ENCODE measurements at places on chromosomes 12 and 14. TPM values are rescaled to one million over a fixed set of nuclear protein-coding genes. Genes with fewer than 3 reads are reported as not detected.

DNA sequence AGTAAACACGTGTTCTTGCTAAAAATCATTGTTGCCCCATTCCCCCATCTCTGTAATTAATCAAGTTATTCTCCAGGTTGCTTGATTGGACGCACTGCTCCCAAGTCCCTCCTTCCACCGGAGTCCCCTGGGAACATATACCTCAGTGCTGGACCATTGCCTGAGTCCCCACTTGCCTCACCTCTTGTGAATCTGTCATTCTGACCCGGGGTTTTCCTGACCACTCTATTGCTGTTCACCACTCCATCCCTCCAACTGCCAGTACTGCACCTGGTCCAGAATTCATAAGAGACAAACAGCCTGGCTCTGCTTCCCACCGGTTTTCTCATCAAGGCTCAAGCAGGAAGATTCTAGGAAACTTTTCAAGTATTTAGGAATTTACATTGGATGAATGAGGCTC lies 555.9 kb downstream of the VRK1 start:
- no peak for DNase-seq

GRCh38 chr12:107359382-107359781 lies 266.0 kb upstream of the CRY1 start:
- DNase-seq = peak; percentile 26

DNA sequence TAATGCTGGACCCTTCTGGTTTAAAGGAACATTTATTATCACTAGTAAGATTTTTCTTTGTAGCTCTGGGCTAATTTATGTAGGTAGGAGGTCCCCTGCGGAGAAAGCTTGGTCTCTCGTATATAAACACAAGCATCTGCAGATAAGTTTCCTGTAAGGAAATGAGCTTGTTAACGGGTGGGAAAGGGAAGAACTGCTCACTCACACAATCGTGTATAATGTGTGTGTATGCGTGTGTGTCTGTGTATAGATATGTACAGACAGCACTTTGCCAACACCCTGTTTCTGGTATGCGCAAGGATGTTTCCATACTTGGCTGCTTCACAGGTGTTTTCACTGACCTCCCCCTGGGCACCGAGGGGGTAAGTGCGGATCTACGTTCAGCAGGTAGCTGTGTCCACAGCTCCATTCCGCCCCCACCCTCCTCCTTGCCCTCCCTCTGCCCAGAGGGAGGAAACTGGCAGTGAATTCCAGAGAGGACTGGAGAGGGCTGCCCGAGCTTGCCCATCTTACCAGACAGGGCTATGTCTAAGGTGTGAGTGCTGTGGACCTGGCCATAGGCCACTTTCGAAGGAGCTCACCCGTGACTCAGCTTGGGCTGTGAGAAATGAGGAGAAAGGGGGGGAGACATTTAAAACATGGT lies 65.2 kb downstream of the NINJ2 start:
- no peak for DNase-seq

DNA sequence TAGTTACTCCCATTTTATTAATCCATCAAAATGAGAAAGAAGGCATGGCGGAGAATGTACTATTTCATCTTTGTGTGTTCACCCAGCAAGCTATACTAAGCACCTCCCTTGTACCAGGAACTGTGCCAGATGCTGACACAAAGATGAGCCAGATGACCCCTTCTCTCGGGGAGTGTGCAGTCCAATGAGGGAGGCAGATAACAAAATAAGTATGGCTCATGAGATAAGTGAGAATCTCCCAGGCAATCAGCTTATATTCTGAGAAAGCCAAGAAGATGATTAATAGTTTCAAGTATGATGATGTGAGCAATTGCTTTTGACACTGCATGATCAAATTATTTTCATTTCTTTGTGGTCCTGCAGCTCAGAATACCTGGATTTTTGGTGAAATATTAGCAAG lies 1.3 kb upstream of the TMEM233 start:
- no peak for DNase-seq

DNA sequence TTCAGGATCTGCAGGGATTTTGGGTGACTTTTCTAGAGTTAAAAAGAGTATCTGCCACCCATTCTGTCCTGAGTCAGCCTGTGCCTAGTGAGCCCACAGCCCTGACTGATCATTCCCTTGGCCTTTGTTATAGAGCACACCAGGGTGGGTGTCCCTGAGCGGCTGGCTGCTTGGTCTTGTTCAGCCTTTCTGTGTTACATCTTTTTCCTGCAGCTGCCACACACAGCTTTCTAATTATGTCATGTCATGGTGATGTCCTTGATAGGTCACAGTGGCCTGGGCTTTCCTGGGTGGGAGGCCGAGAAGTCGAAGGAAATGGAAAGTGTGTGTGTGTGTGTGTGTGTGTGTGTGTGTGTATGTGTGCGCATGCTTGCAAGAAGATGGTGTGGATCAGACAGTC lies 293.2 kb upstream of the CRY1 start:
- no peak for DNase-seq

- DNase-seq = no peak
Observed at GRCh38 chr12:8628731-8629130, 16.1 kb upstream of the AICDA start.

The AJUBA gene
- total RNA-seq = 131 TPM

The SMCO3 gene
- under 0.01 TPM for total RNA-seq

DNA sequence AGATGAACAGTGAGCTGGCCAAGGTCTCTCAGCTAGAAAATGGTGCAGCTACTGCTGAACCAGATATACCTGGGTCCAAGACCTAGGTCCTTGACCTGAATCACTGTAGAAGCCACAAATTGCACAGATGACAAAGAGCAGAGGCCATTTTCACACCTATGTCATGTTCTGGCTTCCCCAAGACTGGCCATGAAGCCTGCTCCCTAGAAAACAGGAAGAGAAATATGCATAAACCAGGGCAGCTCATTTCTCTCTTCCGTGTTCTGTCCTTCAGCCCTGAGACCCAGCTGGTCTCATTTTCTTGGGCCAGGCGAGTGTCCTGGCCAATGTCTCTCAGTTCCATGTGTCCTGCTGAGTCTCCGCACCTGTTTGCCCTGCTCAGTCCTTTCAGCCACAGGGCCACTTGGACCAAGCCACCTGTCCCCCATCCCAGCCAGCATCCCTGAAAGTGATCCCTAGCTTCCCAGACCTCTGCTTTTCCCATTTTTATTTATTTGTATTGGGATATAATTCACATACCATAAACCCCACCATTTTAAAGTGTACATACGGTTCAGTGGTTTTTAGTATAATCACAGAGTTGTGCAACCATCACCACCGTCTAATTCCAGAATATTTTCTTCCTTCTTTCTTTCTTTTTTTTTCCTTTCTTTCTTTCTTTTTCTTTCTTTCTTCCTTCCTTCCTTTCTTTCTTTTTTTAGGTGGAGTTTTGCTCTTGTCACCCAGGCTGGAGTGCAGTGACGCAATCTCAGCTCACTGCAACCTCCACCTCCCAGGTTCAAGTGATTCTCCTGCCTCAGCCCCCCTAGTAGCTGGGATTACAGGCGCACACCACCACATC lies 27.0 kb downstream of the P2RX7 start:
- no peak for DNase-seq

The RFX4 gene
- total RNA-seq = not detected

DNA sequence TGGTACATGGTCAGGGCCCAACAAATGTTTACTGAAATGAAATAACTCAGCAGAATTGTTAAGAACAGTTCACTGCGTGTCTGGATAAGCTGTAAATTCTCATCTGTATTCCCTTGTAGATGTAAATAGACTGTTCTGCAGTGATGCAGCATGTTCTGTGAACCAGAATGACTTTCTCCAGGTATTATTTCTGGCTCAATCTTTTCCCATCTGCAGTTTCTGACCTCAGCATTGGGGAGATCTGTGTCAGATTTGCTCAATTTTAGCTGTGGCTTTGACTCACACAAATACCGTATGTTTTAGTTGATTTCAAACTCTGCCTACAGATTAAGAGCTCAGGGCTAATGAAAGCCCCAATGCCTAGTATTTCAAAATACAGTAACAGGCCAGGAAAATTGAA lies 49.2 kb upstream of the DICER1 start:
- no peak for DNase-seq

The CLEC4D gene
- total RNA-seq = not detected

The CMAS gene
- total RNA-seq = 16.8 TPM

GRCh38 chr14:54435500-54435981 lies 5.6 kb downstream of the CNIH1 start:
- peak; percentile 98 for DNase-seq

GRCh38 chr12:104694161-104694560 lies 237.4 kb downstream of the CHST11 start:
- no peak for DNase-seq

The VSX2 gene
- not detected for total RNA-seq

DNA sequence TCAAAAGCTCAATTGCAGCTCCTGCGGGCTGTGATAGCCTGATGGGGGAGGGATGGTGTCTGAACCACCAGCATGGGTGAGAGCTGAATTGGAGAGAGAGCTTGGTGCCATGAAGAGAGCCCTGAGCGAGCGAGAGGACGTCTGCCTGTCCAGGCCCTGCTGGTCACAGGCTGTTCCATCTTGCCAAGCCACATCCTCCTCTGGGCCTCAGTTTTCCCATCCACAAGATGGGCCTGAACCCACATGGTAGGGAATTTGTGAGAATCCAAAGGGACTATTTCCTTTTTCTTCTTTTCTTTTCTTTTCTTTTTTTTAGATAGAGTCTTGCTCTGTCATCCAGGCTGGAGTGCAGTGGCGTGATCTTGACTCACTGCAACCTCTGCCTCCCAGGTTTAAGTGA lies 276.4 kb downstream of the VRK1 start:
- no peak for DNase-seq

GRCh38 chr14:92670643-92671366 lies 77.6 kb downstream of the LGMN start:
- DNase-seq = no peak

GRCh38 chr12:11497995-11498394 lies 102.6 kb upstream of the PRB2 start:
- DNase-seq = no peak

The P2RX2 gene
- not detected for total RNA-seq

DNA sequence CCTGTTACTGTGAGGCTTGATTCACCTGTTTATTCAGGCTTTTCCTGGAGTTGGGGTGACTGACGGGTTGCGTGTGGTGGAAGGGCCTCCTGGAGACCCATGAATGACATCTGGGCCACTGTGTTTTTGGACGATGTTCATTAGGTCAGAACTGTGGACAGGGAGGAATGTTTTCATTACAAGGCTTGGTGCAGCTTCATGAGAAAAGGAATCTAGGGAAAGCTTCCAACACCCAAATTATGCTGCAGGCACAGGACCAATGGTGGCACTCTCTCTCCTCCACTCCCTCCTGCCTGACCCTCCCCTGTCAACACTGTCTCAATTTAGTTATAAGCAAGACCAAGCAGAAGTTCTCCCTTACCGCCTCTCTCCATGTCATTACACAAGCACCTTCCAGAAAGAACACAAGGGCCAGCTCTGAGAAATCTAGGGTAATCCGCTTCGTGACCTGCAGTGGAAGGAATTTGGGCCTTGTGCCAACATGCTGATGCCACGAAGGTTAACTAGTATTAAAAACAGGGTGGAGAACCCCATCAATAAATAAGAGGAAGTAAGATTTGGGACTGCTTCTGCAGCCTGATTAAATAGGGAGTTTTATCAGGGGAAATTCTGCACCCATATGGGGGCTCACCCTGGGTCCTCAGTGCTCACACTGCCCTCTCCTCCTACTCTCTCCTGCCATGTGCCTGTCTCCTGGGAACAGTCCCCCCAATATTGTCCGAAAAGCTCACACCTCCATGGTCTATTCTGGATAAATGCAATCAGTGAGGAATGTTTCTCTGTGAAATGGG lies 200.3 kb downstream of the KTN1 start:
- DNase-seq = peak; percentile 60

The TRHDE gene
- total RNA-seq = 20.9 TPM

- DNase-seq = no peak
Observed at GRCh38 chr12:67483871-67484554, 164.5 kb upstream of the DYRK2 start.

- DNase-seq = peak; percentile 44
Observed at GRCh38 chr12:95942524-95943329, at the start of gene CCDC38. Gene CCDC38 (minus strand): TSS chr12:95942614. CDS start chr12:95936509, 6,105 bp downstream.

GRCh38 chr14:88929656-88930436 lies 105.4 kb downstream of the TTC8 start:
- DNase-seq = peak; percentile 3

- no peak for DNase-seq
Observed at GRCh38 chr12:795305-795704, 42.9 kb downstream of the WNK1 start.

DNA sequence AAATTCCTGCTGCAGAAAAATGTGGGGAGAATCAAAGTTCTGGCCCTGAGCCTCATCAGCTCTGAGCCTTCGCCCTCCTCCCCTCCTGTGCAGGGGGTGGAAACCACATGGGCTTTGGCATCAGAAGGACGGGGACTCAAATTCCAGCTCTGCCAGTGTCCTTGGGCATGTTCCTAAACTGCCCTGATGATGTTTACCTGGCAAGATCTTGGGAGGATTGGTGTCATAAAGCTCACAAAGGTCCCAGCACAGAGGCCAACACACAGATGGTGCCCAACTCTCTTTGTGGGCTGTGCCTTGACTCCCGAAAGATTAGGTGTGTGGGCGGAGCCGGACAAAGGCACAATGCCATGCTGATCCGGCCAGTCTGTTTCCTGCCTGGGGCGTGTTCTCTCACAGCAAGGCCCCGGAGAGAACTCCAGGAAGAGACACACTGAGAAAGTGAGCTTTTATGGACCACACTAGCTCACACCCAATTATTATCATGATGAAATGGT lies 20.5 kb upstream of the CLMN start:
- no peak for DNase-seq

GRCh38 chr12:21543151-21543550 lies 17.1 kb downstream of the SPX start:
- no peak for DNase-seq

DNA sequence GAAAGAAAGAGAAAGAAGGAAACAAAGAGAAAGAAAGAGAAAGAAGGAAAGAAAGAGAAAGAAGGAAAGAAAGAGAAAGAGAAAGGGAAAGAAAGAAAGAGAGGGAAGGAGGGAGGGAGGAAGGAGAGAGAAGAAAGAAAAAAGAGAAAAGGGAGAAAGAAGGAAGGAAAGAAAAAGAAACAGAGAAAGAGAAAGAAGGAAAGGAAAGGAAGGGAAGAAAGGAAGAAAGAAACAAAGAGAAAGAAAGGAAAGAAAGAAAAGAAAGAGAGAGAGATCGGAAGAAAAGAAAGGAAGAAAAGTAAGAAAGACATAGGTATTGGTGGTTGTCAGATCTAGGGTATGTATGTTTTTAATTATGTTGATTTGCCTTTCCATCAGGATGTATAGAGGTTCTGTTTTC lies 342.3 kb downstream of the FOXG1 start:
- no peak for DNase-seq

The SLC35E3 gene
- total RNA-seq = 6.5 TPM

The CCDC38 gene
- total RNA-seq = not detected
